Choroid plexus epithelial cell (primary cell): ENCODE measurements at places on chromosomes 6 and 20.

GRCh38 chr6:135310291-135310690 lies 129.2 kb downstream of the MYB start:
- peak; percentile 41 for DNase-seq

DNA sequence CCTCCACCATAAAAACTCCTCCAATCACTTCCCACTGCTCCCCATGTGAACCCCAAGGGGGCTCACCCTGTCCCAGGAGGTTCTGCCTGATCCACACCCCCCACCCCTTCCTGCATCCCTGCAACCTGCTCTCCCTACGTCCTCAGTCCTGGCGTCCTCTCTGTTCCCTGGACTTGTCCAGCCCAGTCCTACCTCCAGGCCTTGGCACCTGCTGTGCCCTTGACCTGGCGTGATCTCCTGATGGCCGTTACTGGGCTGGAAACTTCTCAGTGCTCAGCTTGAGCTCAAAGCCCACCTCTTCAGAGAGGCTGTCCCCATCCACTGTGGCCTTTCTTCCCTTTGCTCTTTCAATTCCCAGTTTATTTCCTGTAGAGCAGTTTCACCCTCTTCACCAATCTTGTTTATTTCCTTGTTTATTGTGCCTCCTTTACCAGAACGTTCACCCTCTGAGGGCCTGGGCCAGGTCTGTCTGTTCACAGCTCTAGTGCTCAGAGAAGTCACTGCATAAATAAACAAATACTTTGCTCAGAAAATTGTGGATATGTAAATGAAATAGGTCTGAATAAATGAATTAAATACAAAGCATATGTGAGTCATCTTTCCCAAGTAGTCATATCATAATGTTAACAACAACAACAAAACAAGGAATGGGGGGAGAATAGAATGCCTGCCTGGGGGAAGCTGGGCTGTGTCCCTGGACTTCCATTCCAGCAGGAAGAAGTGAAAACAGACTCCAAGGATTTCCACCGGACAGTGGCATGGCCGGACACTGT lies 175.7 kb upstream of the SULF2 start:
- DNase-seq, result no peak

DNA sequence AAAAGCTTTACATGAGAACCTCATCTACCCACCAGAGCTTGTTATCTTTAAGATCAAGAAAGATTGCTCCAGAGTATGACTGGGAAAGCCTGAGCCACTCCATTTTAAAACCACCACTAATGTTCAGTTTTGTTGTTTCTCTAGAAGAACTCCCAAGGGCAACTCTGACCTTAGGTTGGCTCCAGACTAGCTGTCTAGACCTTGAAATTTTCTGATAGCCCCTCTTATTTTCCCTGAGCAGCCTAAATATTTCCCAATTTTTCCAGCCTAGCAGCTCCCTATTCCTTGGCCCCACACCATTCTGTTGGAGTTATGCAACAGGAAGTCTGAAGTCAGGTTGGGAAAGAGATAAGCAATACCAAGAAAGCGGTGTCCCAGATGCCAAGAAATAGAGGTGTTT lies 84.6 kb upstream of the TCF21 start:
- DNase-seq, result peak; percentile 49

DNA sequence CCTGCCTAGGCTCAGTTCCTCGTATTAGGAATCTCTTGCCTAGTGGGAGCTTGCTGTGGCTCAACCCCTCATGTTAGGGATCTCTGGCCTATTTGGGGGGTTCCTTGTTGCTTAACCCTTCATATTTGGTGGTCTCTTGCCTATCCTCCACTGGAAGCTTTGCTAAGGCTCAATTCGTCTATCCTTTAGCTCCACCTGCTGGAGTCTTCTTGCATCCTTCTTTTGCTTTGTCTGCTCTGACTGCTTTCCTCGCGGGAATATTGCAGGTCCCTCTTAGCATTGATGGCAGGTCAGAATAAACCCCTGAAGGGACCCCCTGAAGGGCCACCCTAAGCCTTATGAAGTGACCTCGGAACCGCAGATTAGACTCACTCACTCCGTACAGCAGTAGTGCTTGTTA lies 203.0 kb upstream of the TBX18 start:
- DNase-seq, result peak; percentile 79

DNA sequence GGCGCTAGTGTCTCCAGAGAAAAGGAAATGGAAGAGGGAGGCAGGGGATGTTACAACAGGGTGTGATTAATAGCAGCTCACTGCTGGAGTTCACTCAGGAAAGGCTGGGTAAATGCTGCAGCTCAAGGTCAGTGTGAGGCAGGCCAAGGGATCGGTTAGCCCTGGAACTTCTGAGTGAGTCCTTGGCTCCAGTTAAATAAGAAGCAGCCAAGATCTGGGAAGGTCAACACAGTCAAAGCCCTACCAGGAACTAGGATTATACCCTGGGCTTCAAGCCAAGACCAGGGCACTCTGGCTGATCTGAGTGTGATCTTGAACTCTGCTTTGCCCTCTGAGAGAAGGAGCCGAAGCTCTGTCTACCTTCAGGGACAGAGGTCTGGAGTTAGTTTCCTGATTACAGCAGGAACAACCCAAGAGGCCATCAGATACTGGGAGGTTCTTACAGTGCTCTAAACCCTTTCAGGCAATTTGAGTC lies 44.3 kb downstream of the TPD52L1 start:
- peak; percentile 74 for DNase-seq

GRCh38 chr20:58655328-58656107 lies 4.4 kb downstream of the STX16 start:
- no peak for DNase-seq

DNA sequence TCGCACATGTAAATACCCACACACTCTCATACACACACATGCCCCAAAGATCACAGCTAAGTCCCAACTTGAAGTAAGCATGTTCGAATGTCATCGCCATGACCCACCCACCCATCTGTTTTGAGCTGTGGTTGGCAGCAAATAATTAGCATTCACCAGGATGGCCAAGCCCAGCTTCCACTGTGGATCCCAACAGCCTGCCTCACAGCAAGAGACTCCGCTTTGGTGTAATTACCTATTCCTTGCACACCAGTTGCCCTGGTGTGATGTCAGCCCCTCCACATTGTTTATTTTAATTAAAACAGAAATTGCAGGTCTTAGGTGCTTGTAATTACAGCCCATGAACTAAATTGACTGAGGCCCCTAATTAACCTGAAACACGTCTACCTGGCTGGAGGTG lies 81.1 kb downstream of the MAFB start:
- no peak for DNase-seq

DNA sequence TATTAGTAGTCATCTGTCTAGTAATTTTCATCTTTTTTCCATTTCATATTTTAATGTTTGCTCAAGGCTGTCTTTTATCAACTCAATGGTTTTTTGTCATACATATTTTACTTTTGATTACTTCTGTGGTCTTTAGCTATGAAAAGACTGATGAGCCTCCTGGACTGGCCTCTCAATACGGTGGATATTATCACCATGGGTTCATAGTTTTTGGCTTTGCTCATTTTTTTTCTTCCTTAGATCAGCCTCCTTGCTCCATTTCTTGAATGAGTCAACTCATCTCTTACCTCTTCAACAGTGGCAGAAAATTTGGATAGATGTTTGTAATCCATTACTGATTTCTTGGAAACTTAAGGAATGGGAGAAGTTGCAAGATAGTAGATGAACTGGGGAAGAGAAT lies 80.1 kb upstream of the ELOVL5 start:
- DNase-seq, result no peak

DNA sequence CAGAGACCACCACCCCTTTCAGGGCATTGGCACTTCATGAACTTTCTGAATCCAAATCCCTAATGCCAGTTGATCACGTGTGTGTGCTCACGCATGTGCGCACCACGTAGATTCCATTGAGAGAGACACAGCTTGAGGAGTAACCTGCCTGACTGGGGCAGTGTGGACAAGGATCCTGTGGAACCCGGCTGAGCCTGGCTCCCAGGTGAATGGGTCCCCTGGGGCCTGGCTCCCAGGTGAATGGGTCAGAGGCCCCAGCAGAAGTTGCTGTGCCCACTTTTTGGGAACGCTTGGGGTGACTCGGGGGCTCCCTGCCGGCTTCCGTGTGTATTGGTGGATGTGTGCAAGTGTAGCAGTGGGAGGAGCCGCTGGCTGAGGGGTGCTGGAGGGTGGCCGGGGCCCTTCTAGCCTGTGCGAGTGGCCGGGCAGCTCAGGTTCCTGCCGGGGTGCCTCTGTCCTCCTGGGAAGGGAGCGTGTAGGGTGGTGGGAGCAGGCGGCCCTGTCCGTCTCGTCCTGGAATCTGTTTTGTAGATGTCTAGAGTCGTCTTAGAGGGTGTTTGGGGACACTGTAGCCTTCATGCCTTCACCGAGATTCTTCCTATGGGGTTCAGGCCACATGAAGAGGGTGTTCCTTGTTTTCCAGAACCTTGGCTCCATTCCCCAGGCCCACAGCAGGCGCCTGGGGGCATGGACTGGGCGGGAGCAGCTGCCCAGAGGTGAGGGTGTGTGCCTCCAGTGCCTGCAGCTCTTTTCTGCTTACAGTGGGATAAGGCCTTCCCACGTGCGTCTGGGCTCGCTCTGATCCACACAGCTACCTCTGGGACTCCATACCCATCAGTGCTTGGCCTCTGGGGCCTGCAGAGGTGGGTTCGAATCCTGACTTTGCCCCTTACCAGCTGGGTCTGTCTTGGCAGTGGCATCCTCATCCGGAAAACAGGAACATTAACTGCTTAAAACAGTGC lies 3.2 kb downstream of the RBM38 start:
- DNase-seq, result no peak

GRCh38 chr6:158367816-158368215 lies 55.6 kb downstream of the TULP4 start:
- no peak for DNase-seq

- DNase-seq, result no peak
Observed at GRCh38 chr6:55566036-55566710, 12.8 kb downstream of the HMGCLL1 start.

DNA sequence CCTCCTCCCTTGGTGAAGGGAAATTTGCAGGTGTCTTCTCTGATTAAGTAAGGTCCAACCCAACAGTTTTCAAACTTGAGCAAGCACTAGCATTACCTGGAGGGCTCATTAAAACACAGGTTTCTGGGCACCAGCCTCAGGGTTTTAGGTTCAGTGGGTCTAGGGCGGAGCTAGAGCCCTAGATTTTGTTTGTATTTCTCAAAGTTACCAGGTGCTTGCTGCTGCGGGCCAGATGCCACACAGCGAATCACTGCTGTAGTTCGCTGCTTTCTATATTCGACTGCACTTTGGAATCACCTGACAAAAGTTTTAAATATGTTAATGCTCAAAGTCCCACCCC lies 869 bp downstream of the COL21A1 start:
- DNase-seq, result peak; percentile 30

DNA sequence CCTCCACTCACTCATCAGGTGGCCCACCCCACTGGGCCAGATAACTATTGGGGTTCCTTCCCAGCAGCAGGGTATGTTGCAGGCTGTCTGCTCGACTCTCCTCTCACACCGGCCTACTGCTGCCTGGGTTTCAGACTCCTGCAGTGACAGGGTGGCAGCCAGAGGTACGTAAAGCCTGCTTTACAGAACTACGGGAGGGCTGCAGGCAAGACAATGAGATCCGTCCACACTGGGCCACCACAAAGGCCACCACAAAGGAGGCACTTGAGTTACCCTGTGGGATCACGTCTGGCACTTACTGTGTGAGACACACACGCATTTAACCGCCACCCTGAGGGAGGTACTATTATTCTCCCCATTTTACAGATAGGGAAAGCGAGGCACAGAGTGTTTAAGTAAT lies 78.5 kb downstream of the NFATC2 start:
- no peak for DNase-seq

GRCh38 chr6:54618572-54618971 lies 228.0 kb upstream of the FAM83B start:
- no peak for DNase-seq

DNA sequence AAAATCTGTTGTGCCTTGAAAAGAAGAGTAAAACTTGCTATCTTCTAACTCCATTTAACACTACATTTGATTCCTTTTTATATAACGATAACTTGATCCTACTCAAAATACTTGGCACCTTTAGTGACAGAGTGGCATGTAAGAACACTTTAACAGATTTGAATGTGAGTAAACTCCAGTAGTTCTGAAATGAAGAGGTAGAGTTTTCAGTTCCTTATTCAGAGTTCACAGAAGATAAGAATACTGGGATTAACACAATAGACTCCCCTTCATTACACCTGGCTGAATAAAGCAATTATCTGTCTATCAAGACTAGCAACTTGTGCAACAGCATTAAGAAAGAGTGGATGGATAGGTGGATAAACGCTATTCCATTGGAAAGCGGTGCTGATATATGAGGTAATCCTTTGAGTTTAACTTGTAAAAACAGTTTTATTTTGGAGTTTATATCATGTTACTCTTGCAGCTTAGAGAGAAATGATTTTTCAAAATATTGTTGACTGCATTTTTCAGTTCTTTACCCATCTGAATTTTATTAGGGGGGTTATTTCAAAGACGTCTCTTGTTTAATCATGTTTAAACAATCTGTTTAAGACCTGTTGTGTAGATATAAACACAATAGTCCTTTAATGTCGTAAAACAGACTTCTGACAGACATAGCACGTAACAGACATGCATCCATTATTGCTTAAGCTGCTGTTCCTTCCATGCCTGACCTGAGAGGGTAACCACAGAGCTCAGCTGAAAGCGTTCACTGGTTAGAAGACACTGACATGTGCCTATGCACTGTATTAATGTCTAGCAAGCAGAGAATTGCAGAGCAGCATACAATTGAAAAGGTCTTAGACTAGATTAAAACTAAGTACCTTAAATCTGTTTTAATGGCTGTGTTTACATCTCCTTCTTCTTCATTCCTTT lies 102.4 kb upstream of the SUPT3H start:
- peak; percentile 97 for DNase-seq

- DNase-seq, result no peak
Observed at GRCh38 chr20:21234324-21234723, 68.8 kb upstream of the XRN2 start.

- peak; percentile 76 for DNase-seq
Observed at GRCh38 chr20:63857764-63858392, 3.4 kb upstream of the ABHD16B start.

- no peak for DNase-seq
Observed at GRCh38 chr6:132289756-132290155, 111.5 kb downstream of the MOXD1 start.

- DNase-seq, result no peak
Observed at GRCh38 chr20:63345328-63346100, 15.6 kb downstream of the CHRNA4 start.

- DNase-seq, result no peak
Observed at GRCh38 chr6:15356179-15356578, 110.3 kb downstream of the JARID2 start.

GRCh38 chr6:36280467-36280866 lies 10.6 kb downstream of the PNPLA1 start:
- no peak for DNase-seq

DNA sequence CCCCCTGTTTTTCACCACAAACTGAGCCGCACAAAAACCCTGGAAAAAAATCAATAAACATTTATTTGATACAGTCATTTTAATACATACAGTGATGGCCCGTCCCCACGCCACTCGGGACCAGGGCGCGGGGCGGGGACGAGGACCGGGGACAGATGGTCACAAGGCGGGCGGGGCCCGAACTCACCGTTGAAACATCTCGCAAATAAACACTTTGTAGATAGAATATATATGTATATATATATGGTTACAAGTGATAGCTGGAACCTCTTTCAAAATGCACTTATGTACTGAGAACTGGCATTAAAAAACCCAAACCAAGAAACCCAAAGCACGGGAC lies 418 bp upstream of the UCKL1 start:
- DNase-seq, result no peak

GRCh38 chr6:129890701-129891100 lies 29.6 kb upstream of the TMEM244 start:
- DNase-seq, result peak; percentile 18
